ENCODE measurements at places on chromosomes 2 and 18. TPM values are rescaled to one million over a fixed set of nuclear protein-coding genes. Genes with fewer than 3 reads are reported as not detected.

DNA sequence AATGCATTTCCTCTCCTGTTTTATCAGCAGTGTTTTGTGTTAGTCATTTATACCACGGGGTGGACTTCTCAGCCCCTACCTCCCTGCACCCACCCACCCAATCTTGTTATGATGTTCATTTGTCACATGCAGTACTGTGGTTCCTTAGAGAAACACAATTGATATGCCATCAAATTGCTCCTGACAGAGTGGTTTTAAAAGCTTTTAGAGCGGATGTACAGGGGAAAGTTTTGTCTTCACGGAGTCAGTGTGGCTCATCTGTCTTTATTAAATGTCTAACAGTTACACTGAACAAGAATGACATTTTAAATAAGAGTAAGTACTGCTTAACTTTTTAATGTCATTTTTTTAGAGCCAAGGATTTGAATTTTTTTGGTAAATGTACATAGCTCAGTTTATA lies 156.9 kb downstream of the LRRTM1 start:
- DNase-seq, result no peak

GRCh38 chr2:69917852-69918251 lies 2.9 kb downstream of the MXD1 start:
- DNase-seq, result no peak

The ANO7 gene
- total RNA-seq, result 83.5 TPM

The TMEM247 gene
- total RNA-seq, result not detected

The ASB18 gene
- total RNA-seq, result not detected

DNA sequence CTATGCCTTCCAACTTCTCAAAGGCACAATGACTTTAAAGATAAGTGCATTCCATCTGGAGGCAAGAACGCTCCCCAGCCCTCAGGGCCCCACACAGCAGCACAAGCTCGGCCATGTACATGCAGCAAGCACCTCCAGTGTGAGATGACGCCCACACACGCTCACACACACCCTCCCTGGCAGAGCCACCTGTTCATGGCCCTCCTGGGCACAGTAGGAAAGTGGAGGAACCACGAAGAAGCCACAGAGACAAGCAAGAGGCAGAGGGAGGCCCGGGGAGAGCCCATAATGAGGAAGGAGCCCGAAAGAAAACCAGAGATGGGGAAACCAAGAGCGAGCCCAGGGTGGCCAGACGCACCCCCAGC lies 21.7 kb downstream of the BIN1 start:
- DNase-seq, result no peak
